ENCODE measurements at places on chromosomes 5 and 9.

GRCh38 chr9:105320568-105320967 is 76.1 kb downstream of the SLC44A1 start:
- no peak for ATAC-seq

GRCh38 chr5:109859537-109859936 is 169.8 kb downstream of the MAN2A1 start:
- no peak for ATAC-seq

GRCh38 chr5:67998709-67999261 is 216.8 kb upstream of the PIK3R1 start:
- ATAC-seq: peak; percentile 66

DNA sequence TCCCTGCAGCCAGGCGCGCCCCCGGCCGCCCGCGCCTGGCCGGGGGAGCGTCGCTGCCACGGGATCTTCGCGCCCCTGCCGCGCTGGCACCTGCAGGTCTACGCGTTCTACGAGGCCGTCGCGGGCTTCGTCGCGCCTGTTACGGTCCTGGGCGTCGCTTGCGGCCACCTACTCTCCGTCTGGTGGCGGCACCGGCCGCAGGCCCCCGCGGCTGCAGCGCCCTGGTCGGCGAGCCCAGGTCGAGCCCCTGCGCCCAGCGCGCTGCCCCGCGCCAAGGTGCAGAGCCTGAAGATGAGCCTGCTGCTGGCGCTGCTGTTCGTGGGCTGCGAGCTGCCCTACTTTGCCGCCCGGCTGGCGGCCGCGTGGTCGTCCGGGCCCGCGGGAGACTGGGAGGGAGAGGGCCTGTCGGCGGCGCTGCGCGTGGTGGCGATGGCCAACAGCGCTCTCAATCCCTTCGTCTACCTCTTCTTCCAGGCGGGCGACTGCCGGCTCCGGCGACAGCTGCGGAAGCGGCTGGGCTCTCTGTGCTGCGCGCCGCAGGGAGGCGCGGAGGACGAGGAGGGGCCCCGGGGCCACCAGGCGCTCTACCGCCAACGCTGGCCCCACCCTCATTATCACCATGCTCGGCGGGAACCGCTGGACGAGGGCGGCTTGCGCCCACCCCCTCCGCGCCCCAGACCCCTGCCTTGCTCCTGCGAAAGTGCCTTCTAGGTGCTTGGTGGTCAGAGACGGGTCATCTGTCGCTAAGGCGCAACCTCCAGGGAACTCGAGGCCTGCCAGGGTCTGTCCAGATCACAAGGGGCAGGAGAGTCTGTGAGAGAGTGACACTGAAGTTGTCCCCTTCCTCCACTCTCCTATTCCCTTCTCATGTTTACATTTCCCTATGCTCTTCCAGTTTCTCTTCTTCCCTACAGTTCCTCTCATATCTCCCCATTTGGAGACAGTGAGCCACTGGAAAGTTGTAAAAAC is 1.3 kb downstream of the GPR150 start:
- ATAC-seq: peak; percentile 42

GRCh38 chr9:113720495-113720894 is 155.6 kb upstream of the ZNF618 start:
- no peak for ATAC-seq

DNA sequence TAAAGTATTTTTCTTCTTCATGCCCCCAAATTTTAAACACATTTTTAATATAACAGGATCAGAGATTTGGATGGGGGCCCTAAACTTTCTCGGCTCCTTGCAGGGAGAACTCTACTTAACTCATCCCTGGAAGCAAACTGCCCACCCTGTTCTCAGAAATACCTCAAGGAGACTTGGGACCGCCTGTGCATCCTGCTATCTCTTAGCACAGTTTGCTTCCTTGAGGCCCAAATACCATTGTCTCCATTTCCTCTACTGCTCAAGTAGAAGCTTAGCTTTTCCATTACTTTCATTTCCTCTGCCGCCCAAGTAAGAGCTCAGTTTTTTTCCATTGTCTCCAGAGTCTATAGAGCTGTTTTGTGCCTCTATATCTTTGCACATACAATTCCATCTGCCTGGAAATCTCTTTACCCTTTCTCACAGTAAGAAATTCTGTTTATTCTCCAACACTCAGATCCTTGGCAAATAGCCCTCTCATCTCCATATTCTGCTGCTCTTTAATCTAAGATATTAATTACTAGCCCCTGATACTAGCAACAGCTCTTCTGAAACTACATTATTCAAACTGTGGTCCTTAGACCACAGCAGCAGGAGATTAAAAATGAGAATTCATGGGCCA is 137.8 kb downstream of the CEMIP2 start:
- no peak for ATAC-seq

DNA sequence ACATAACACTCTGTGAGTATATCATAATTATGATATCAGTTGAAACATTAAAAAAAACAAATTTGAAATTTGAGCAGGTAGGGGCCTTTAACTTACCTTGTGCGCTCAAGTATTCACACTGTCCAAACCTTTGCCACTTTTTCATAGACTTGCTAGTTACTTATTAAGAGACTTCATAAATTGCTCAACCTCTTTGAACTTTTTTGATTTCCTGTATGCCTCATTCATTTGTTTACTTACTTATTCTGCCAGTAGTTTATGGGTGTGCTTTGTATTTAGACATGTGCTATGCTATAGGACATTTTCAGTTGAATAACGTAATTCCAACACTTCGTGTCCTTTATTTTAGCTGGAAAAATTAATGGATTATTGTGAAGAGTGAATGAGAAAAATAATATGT is 204.8 kb downstream of the HCN1 start:
- ATAC-seq: no peak

GRCh38 chr9:137494104-137494544 is 35.0 kb upstream of the NSMF start:
- ATAC-seq: peak; percentile 42

DNA sequence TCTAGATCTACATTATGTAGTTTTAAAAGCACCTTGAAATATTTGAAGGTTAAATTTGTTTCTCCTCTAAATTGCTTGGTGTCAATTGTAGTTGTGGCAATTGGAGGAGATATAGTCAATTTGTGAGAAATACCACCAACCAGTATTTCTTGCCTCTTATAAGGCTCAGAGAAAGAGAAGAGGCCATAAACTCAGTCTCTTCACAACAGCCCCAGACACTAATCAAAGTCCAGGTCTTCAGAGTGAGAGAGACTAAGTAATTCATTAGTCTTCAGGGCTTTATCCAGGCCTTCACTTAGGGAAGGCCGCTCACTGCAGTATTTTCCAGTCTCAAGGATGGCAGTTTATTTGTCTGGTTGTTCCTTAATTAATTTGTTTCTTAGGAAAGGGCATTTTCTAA is 168.0 kb upstream of the RGMB start:
- ATAC-seq: no peak

DNA sequence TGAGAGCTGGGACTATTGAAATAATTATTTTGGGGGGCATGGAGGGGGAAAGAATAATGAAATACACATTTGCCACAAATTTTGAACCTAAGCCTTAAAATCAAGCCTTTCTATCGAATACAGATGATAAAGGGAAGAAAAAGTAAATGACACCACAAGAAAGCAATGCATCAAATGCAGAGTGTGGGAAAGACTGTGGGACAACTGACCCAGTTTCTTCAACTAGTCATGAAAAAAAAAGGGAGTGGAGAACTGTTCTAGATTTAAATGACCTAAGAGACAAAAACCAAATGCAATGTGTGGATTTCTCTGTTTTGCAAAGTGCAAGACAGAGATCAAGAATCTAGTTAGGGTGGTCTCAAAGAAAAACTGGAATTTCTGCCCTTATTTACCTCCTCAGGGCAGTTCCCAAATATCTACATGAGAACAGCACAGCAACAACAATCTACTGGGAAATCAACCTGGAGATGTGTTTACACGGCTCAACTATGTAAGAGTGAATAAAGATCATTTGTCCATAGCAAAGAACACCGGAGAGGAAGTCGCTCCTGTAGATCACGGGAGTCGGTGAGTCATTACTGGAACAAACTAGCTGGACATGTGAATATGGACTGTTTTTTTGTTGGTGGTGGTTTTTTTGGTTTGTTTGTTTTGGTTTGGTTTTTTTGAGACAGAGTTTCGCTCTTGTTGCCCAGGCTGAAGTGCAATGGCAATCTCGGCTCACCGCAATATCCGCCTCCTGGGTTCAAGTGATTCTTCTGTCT is 145.9 kb downstream of the DROSHA start:
- ATAC-seq: no peak

GRCh38 chr9:130549093-130549735 is 30.2 kb upstream of the FUBP3 start:
- ATAC-seq: peak; percentile 40
